ENCODE measurements at places on chromosomes 4 and X.

DNA sequence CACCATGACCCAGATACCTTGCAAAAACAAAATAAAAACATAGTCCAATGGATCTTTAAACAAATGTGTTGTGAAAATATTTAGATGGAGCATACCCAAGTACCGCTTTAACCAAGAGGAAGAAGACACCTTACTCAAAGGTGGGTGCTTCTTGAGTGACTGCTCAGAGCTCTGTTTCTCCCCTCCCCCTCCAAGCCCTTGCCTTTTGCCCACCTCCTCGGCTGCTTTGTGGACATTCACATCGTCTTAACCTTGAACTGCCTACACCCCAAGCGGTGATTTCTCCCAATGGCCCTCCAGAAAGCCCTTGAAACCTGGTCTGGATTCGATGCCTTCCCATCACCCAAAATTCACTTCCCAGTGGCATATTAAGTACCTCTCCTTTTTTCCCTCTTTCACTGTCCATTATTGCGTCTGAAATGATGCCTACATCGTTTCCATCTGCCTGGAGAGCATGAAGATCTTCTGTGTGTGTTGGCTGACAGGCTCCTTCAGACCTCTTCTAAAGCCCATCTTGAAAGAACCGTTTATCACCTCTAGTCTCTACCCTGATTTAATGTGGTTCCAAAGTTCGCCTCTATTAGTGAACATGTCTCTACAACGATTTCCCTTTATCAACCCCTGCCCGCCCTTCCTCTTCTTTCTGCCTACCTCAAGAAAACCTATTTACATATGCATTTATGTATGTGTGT lies 968 bp downstream of the GPRIN3 start:
- no peak for DNase-seq

- no peak for DNase-seq
Measured at GRCh38 chr4:3121110-3121509, 46.6 kb downstream of the HTT start.

- no peak for DNase-seq
Measured at GRCh38 chrX:51395810-51396728, 63.4 kb downstream of the NUDT10 start.

DNA sequence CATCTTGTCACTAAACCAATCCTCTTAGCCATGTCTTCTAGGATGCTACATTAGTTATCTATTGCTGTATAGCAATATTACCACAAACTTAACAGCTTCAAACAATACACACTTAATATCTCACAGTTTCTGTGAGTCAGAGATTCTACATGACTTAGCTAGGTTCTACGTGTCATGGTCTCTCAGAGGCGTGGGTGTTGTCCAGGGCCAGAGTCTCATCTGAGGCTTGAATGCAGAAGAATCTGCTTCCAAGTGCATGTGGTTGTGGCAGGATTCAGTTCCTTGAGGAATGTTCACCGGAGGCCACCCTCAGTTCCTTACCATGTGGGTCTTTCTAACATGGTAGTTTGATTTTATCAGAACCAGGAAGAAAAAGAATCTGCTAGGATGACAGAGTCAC lies 26.4 kb downstream of the PPP1R2C start:
- DNase-seq = no peak

GRCh38 chr4:173591760-173592159 lies 61.7 kb upstream of the HAND2 start:
- no peak for DNase-seq

GRCh38 chr4:128220286-128221235 lies 67.1 kb downstream of the PGRMC2 start:
- DNase-seq = peak; percentile 80

DNA sequence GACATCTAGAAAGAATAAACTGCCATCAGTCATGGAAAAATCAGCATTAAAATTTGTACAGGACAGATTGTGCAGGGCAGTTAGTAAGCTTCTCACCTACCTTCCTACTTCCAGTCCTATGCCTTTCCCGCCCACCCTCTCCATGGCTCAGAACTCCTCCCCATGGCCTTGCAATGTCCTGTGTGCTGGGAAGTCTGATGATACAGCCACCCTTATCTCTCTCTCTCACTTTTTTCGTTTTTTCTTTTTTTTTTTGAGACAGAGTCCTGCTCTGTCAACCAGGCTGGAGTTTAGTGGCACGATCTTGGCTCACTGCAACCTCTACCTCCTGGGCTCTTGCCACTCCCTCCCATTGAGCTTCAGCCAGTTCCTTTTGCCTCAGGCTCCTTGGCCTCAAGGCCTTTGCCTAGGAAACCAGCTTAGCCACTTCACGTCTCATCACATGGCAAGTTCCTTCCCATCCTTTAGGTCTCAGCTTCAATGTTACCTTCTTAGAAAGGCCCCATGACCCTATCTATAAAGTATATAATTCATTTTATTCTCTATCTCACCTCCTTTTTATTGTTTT lies 259.7 kb downstream of the NKX6-1 start:
- no peak for DNase-seq

GRCh38 chr4:185599553-185600243 lies 64.4 kb upstream of the PDLIM3 start:
- no peak for DNase-seq
